ENCODE measurements at places on chromosomes 7 and 10. TPM values are rescaled to one million over a fixed set of nuclear protein-coding genes. Genes with fewer than 3 reads are reported as not detected.

Gene SPDYE8
- total RNA-seq, result not detected

Gene CHAT
- total RNA-seq, result not detected

Gene ATP6V1F
- 207 TPM for total RNA-seq

Gene SLC39A12
- 50.6 TPM for total RNA-seq

Gene FKBP9
- 72.4 TPM for total RNA-seq

Gene PGAM2
- 7.0 TPM for total RNA-seq

Gene FRA10AC1
- 30.3 TPM for total RNA-seq

Gene ANXA8L1
- total RNA-seq, result not detected

Gene ARHGEF35
- total RNA-seq, result 1.1 TPM

Gene PALD1
- 11.6 TPM for total RNA-seq

Gene VSIR
- 104 TPM for total RNA-seq

Gene COX19
- total RNA-seq, result 19.5 TPM

Gene UTF1
- total RNA-seq, result not detected

Gene PLEKHS1
- not detected for total RNA-seq

Gene CCDC7
- 102 TPM for total RNA-seq

Gene CYP3A7
- not detected for total RNA-seq

Gene GFRA1
- 8.2 TPM for total RNA-seq

Gene GSTO2
- total RNA-seq, result 14.2 TPM

Gene CPA4
- total RNA-seq, result 0.89 TPM

Gene MRLN
- 1.4 TPM for total RNA-seq

Gene CHST3
- 43.5 TPM for total RNA-seq

Gene C10orf62
- total RNA-seq, result not detected

Gene ZNF503
- total RNA-seq, result 9.2 TPM

All from dorsolateral prefrontal cortex (tissue), 122 donors.